H4 (cell line): ENCODE measurements at places on chromosomes 7 and 10. TPM values are rescaled to one million over a fixed set of nuclear protein-coding genes. Genes with fewer than 3 reads are reported as not detected.

The KLLN gene
- not detected in 2 replicates for total RNA-seq

DNA sequence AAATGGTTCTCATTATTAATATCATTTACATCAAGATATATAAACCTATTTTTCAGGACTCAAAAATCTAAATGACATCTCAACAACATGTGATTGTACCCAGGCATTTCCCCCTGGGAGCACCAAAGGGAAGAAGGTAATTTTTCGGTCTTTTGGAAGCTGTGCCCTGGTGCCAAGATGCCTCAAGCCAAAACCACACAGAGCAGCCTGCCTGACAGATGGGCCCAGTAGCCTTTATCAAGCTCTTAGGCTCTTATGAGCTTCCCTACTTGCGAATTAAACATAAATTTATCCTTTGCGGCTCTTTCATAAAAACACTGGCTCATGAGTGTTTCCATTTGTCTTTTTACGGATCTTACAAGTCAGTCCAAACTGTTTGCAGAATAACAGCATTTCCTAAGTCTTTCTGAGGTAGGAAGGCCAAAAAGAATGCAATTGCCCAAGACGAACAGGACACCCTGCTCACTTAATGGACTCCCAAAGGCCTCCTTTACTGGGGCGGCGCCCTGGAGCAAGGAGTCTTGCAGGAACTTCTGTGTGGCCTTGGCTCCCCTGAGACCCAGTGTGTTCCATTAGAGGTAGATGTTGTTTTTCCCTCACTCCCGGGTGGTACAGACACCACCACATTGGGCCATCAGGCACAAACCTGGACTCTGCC, 4.1 kb upstream of the RASSF4 start:
- no peak for DNase-seq

DNA sequence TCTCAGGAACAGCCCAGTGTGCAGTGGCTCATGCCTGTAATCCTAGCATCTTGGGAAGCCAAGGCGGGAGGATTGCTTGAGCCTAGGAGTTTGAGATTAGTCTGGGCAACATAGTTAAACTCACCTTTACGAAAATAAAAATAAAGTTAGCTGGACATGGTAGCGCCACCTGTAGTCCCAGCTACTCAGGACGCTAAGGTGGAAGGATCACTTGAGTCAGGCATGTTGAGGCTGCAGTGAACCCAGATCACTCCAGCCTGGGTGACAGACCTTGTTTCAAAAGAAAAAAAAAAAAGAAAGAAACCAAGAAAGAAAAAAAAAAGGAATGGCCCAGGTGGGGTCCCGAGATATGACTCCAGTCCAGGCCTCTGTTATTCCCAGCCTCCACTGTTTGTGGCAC, 96.6 kb downstream of the SLC25A13 start:
- no peak for DNase-seq

GRCh38 chr7:127485482-127485881, 93.0 kb upstream of the ZNF800 start:
- DNase-seq, result no peak

DNA sequence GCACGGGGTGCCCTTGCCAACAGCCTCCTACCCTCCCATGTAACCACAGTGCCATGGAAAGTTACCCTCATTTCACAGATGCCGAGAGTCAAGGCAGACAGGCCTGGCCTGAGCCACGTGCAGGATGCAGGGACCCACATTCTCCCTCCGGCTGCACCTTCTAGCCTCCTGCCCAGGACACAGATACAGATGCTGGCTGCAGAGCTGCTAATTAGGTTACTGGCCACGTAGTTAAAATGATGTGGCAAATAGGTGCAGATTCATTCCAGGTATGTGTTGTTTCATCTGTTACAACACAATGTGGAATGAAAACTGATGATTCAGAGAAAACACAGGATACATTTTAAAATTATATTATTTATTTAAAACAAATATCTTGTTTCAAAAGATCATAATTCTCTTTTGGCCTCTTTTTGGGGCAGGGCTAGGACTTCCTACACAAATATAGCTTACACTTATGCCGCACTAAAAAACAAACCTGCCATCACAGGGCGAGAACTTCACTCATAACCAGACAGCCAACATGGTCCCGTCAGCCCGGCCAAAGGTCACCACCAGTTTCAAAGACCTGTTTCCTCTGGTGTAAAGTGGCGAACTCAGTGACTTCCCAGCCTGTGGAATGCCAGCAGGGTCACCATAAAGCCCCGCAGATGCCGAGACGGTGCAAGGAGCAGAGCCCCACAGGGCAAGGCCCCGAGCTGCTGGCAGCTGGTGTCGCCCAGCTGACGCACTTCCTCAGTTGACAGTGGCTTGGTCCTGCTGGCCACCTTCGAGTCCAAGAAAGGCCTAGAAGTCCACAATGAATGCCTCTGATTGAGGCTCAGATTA, 83.5 kb downstream of the TNS3 start:
- DNase-seq, result no peak

The SOSTDC1 gene
- total RNA-seq, result 5.7 and 6.9 TPM in 2 replicates

DNA sequence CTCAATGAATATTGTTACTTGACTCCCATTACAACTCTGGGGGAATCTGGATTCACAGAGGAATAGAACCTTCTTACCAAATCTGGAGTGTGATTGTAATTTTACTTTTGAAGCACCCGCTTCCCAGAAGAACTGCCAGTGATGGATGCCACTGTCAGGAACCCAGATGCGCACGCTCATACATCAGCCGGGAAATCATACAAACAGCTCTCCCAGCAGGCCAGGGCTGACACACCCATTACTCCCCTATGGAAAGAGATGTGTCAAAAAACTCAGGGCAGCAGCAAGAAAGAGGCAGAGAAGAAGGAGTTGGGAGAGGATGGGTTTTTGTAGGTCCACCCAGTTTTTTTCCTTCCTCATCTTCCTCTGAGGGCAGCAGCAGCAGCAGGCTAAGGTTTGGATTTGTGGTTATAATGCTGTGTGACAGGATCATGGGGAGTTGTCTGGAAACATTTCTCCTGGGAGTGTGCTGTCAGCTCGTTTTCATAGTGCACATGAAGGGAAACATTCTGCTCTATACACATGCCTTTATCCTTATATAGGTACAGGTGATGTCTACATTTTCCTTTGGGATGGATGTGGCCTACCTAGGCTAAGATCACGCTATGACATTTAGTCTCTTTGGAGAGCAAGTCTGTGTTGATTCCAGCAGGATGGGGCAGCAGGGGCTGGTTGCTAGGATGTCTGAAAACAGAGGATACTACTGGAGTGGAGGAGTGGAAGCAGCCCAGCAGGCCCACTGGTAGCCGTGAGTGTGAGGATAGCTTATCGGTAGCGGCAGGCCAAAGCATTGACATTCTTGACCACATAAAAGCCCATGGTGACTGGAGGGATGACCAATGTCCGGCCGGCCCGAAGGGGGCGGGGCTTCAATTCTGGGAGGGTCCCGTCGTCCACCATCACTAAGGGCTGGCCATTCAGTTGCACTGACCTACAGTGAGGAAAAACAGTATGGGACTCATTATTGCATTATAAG, 12.4 kb upstream of the HPS1 start:
- no peak for DNase-seq

GRCh38 chr7:36287371-36288241, 102.1 kb upstream of the ANLN start:
- DNase-seq, result no peak

The ZNF425 gene
- 0.88 and 1.7 TPM in 2 replicates for total RNA-seq

The CTAGE15 gene
- total RNA-seq, result not detected in 2 replicates

DNA sequence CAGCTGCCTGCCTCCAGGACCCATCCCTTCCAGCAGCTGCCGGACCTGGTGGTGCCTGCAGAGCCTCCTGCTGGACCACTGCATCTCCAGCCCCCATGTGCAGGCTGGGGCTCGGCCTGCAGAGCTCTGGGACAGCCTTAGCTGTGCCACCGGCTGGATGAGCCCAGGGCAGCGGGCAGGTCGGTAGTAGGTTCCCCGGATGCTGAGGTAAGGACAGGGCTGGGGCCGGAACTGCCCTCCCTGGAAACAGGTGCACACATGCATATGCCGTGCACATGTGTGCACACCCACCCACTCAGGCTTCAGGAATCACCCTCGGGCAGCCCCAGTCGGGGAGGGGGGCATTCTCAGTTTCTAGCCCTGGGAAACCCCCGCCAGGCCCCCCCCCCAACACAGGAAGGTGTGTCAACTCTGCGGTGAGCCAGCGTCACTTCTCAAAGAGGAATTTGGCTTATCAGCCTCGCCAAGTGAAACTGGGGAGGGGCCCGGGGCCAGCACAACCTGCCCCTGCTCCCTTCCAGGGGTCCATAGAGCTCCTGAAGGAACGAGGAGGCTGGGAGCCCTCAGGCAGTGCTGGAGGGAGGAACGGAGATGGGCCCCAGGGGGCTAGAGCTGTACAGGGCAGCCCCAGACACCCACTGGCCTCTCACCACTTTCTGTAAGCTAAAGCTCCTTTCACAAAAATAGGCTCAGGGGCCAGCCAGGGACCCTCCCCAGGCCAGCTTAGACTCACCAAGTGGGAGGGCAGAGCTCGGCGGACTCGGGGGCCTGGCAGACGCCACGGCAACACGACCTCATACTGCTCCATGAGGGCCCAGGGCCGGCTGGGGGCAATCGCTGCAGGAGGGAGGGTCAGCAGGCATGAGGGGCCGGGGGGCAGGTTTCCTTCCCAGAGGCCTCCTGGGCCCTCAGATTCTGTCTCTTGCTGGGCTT, 1.7 kb downstream of the ADAM8 start:
- no peak for DNase-seq

GRCh38 chr10:3081383-3081981, 14.1 kb downstream of the PFKP start:
- no peak for DNase-seq

- DNase-seq, result no peak
Measured at GRCh38 chr7:157590526-157590925, 253.7 kb downstream of the DNAJB6 start.

The CRYGN gene
- total RNA-seq, result not detected in 2 replicates

The OR9A2 gene
- total RNA-seq, result not detected in 2 replicates

The RGR gene
- total RNA-seq, result not detected in 2 replicates

The DCLRE1A gene
- total RNA-seq, result 10.2 and 14.7 TPM in 2 replicates

DNA sequence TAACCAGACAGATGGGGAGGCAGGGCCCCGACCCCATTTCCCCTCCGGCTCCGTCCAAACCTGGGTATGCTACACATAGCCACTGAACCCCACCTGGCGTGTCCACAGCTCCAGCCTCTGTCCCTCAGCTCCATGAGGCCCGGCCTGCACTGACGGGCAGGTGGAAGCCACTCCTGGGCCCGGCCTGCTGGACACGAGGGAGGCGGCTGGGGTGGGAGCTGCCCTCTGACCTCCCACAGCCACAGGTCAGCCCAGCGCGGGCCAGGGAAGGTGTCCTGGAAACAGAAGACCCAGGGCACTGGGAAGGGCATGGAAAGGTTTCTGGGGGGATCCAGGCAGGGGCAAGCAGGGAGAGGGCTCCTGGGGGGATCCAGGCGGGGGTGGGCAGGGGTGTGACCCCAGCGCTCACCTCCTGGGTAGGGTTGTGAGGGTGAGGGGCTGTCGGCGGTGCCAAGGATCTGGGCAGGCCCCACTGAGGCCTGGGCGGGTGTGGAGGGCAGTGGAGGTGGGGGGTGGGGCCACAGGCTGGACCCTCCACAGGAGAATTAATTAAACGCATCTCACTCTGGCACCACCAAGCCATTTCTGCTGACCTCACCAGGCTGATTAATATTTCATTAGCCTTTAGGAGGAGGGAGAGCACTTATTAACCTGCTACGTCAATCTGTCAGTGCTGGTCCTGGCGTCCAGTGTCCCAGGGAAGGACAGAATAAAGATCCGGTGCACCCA, 108.9 kb downstream of the UNCX start:
- no peak for DNase-seq

GRCh38 chr7:22665923-22666322, 61.1 kb upstream of the IL6 start:
- no peak for DNase-seq

The SPDYE16 gene
- total RNA-seq, result not detected in 2 replicates

- DNase-seq, result peak; percentile 80
Measured at GRCh38 chr7:40673285-40673684, 538.5 kb downstream of the SUGCT start.

DNA sequence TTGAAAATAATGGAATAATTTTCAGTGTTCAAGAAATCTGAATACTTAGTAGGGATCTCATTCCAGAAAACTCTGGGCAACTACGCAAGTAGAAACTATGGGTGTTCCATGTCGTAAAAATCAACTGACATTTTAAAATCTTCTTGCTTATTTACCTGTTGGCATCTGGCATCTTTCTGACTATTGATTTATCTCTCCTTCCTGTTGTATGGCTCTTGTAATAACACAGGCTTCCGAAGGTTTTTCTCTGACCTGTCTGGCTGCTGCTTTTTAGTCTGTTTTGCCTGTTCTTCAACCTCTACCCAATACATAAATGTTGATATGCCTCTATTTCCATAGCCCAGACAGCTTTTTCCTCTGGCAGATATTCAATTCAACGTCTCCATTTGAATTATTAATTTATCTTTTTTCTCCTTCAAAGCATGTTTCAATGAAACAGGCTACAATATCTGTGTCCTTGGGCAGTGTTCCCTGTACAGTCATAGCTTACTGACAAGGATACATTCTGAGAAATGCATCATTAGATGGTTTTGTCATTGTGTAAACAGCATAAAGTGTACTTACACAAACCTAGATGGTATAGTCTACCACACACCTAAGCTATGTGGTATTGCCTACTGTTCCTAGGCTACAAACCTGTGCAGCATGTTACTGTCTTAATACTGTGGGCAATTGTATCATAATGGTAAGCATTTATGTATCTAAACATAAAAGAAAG, 105.9 kb upstream of the ETV1 start:
- no peak for DNase-seq

DNA sequence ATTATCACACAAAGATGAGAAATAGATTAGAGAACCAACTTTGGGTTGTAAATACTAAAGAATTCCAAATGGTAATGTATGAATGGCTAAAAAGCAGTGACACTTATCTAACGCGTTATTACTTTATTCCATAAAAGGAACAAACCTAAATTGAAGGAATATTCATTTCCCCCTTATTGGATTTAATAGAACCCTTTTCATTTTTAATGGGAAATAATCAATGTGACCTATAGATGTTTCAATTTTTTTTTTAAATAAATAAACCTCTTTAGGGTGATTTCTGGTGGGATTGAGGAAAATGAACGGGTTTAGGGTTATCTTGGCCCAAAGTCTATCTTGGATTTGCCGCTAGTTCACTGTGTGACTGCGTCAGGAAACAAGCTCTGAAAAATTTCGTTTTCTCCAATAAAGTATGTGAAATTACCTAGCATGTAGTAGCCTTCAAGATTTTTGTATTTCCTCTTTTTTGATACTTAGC, 1.9 kb upstream of the ACBD5 start:
- no peak for DNase-seq

The IRF5 gene
- 2.6 and 8.0 TPM in 2 replicates for total RNA-seq

GRCh38 chr7:32161708-32162107, 91.5 kb upstream of the PDE1C start:
- no peak for DNase-seq
